Ovary (tissue), 10 donors: ENCODE measurements at places on chromosomes 5 and 9. TPM values are rescaled to one million over a fixed set of nuclear protein-coding genes. Genes with fewer than 3 reads are reported as not detected.
A peak's percentile ranks its signal among the peaks of the same experiment; 100 is the strongest.

- peak; percentile 76 for DNase-seq
Measured at GRCh38 chr9:96217754-96218693, 84.0 kb downstream of the HSD17B3 start.

The FOXD4L4 gene
- not detected for total RNA-seq

The FAM151B gene
- 3.9 TPM for total RNA-seq

DNA sequence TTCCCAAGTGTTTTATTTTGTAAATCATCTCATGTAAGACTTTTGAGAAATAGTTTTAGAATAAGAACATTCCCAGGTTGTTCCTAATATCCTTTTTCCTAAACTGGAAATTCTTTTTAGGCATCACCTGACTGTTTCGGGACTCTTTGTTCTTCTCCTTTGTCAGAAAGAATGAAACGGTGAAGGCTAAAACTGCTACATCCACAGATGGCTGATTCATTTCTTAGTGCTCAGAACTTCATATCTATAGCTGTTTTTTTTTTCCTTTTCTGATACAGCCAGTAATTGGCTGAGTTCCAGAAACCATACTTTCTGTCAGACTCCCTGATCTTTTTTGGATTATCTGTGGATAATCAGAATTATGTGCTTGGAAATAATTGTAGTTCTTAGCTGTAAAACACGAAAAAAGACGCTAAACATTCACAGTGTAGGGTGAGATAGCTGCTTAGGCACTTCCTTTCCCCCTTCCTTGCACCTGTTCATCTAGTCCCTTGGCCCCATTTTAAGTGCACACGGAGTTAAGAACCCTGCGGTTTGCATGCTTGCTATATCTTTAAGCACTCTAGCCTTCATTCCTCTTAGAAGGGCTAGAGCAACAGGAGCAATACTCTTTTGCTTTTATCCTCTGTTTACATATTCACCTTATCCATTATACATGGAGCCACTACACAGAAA, 283.9 kb downstream of the PJA2 start:
- DNase-seq = no peak

GRCh38 chr9:112848316-112849151, 42.1 kb downstream of the SLC46A2 start:
- DNase-seq = no peak

The ADAMTS16 gene
- total RNA-seq = 7.4 TPM

The OCLN gene
- total RNA-seq = 3.9 TPM

DNA sequence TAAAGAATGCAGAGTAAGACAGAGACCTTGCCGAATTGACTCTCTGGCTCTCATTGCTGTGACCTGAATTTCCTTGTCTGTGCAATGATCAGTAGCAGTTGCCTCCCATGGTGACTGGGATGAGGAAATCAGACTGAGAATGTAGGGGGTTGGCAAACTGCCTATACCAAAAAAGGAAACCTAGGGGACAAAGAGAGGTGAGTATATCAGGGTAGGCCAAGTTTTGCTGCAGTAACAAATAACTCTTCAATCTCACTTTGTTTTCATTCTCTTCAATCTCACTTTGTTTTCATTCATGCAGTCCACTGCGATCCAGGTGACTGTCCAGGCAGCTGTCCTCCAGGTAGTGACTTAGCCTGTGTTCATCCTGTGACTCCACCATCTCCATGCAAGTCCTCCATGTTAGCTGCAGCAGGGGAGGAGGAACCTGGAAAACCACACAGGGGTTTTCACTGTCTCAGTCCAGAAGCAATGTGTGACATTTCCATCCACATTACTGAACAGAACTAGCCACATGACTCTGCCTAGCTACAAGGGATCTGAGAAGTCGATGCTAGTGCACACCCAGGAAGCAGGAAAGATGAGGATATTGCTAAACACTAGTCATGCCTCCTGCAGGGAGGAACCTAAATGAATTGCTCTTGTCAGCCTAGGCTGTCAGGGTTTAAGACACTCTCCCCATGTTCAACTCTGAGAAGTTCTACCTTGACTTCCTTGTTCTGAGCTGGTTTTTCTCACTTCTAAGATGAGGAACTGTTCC, 26.0 kb downstream of the TMEM174 start:
- DNase-seq = no peak

DNA sequence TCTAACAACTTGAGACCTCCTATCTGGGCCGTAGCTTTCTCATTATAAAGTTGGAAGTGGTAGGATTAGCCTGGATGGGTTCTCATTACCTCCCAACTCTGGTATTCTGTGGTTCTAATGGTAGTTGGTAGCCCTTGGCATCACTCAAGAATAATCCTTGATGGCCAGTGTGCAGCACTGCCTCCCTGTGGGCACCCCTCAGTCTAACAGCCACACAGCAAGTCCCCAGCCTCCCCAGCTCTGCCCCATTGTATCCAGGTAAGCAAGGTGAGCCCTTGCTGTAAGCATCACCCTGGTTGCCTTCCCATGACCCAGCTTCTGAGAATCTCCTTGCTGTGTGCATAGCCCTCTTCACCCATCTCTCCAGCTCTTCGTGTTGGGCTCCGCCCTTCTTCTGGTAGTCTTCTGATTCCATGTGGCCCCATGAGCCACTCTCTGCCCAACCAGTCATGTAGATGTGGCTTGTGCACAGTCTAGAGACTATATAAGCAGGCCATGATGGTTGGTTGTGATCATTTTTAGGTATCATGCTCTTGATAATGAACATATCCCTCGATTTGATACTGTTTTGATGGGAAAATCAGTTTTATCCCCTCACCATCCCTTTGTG, 57.6 kb upstream of the GRHPR start:
- no peak for DNase-seq

DNA sequence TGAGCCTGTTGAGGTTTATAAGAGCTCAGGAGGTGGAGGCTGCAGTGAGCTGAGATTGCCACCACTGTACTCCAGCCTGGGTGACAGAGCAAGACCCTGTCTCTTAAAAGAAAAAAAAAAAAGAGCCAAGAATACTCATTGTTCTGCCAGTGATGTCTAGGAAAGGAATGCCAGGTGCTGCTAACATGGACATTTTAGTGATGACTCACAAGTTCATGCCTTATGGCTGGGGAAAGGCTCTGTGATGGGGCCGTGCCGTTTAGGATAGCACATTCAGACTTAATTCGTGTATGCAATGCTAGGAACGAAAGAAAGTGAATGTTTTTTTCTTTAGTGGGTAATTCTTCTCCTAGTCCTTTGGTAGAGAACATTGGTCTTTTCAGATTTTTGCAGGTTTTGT, 134.2 kb downstream of the ARHGAP26 start:
- no peak for DNase-seq

GRCh38 chr9:95003689-95004410, 277.4 kb downstream of the AOPEP start:
- peak; percentile 71 for DNase-seq
